Muscle of leg (tissue), 16 donors: ENCODE measurements at places on chromosomes 3 and 15. TPM values are rescaled to one million over a fixed set of nuclear protein-coding genes. Genes with fewer than 3 reads are reported as not detected.

DNA sequence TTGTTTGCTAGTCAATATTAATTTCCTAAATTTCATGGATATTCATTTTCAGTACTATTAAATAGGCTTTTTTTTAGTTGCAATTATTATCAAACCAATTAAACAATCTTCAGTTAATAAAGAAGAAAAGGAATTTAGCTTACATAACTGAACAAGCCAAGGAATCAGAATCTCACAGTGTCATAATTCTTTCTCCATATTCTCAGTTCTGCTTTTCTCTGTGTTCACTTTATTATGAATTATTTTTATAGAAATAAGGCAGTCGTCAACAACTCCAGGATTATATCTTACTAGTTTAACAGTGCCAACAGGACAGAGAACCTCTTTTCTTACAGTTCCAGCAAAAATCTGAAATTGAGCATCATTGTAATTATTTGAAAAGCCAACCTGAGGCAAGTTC lies 221.7 kb downstream of the CGGBP1 start:
- no peak for DNase-seq

- peak; percentile 85 for DNase-seq
These were observed at the start of gene FSD2 for GRCh38 chr15:82805994-82806406. Gene FSD2 (minus strand): TSS chr15:82806069. CDS start chr15:82787390, 18,679 bp downstream.

DNA sequence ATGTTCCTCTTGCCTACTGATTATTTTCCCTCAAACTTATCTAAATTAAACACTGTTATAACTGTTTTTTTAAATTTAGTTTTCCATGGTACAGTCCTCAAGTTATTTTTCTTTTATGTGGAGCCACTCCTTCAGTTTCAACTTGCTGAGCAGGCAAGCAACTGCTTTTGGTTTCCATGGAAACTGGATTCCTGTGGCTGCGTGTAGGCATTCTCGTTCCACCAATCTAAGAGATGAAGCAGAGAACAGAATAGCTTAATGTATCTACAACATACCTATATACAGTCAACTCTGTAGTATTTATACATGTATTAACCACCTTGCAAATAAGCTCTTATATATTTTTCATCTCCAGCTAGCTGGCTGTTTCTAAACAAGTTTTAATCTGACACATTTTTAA lies 25.8 kb upstream of the ANXA2 start:
- peak; percentile 93 for DNase-seq

DNA sequence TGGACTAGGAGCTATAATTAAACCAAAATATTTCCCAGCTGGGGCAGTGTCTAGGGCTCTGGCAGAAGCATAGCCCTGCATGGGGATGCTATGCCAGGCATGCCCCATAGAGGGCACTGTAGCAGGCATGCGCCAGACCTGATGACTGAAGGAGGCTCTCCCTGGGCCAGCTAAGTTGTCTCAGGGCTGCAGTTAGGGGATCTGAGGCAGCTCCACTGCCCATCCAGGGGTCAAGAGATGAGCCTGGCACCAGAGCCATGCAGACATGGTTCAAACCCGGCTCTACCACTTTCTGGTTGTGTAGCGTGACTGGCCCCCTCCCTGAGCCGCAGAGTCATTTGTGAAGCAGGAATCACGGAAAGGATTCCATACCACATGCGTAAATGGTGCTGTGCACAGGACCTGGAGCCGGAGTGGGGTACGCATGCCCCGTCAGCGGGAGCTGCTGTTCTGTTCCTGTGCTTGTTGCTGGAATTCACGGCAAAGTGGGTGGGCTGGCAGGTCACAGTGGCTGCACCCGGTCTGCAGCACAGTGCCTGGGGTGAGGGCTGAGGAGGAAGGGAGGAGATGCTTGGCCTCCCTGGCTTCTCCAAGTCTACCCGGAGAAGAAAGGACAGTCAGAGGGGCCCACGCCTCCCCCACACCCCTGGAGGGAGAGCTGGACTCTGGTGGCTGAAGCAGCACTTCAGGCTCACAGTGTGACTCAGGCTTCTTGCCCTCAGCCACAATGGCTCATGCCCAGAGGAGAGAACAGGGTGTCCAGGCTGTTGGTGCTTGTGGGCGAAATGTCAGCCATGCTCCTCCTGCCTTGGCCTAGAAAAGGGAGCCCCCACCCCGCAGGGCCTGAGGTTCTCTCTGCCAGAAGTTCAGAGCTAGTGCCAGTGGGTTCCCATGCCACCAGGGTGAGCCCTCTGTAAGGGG lies 43.1 kb downstream of the DNASE1L3 start:
- no peak for DNase-seq

ZNF710 gene
- 6.1 TPM for total RNA-seq

DNA sequence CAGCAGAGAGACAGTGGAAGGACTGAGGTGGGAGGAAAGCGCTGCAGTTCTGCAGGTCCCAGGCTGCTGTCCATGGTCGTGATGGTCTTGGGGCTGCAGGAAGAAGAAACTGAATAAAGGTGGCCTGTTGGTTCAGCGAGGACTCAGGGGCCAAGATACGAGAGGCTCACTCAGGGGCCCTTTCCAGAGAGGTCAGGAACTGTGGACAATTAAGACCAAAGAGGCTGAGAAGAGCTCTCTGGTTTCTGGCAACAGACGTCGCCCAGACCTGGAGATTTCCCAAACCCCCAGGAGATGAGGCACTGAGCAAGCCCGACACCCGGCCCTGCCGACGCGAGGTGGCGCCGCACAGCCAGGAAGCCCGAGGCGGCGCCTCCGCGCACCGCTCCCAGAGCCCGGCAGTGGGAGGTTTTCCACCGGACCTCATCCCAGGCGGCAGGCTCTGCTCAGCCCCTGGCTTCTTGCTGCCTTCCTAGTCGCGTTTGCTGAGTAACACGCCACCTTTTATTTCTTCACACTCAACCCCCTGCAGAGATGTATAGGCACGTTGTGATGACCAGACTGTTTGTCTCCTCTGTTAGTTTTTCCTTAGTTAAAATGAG lies 56.4 kb upstream of the ARRDC4 start:
- DNase-seq, result peak; percentile 79

HIGD2B gene
- not detected for total RNA-seq

KCNH8 gene
- total RNA-seq, result 0.09 TPM

- DNase-seq, result peak; percentile 78
These were observed 12.1 kb downstream of the PLXND1 start for GRCh38 chr3:129594409-129594808.

DNA sequence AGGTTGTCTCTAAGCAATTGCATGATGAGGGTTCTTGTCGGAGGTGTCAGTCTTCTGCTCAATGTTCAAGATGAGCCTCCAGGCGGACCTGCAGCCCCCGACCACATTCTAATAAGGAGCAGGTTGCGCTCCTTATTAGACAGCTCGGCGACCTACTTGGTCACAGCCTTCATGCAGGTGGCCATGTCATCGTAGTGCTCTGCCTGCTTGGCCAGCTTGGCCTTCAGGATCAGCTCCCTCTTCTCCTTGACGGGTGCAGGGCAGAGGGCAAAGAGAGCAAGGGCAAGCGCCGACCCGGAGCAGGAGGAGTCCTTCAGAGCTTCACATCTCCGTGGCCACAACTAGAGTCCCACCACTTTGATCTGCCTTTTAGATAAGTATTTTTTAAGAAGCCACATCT lies 113.5 kb downstream of the RASA2 start:
- no peak for DNase-seq

- DNase-seq, result no peak
These were observed 142.0 kb upstream of the TOPAZ1 start for GRCh38 chr3:44099566-44100297.

GRCh38 chr3:122660297-122660974 lies 20.2 kb upstream of the PARP14 start:
- DNase-seq, result no peak

- no peak for DNase-seq
These were observed 2.7 kb upstream of the DMXL2 start for GRCh38 chr15:51625236-51625635.

- DNase-seq, result peak; percentile 86
These were observed 18.5 kb downstream of the FSTL1 start for GRCh38 chr3:120432150-120432860.

DNA sequence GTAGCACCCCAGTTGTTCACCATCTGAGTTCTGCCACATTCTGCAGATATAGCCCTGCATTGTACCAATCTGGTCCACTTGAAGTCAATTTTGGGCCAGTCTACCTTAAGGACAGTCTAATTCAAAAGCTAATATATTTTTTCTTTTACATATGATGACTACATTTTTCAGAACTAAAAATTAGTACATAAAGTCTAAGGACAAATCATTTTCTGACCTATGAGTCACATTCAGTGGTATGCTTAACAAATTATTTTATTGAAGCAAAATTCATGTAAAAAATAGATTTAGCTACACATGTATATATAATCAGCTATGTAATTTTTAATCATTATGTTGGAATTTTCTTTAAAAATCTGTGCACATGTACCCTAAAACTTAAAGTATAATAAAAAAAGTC lies 52.1 kb upstream of the IL12A start:
- no peak for DNase-seq

DNA sequence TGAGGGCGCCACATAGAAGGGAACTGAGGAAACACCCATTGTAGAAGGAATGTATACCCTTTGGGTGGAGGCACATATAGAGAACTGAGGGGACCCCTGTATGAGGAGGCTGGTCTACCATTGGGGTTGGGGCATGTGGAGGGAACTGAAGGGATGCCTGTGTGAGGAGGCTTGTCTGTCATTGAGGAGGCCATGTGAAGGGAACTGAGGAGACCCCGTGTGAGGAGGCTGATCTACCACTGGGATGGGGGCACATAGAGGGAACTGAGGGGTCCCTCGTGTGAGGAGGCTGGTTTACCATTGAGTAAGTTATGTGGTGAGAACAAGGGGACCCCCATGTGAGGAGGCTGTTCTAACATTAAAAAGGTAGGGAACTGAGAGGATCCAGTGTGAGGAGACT lies 156.1 kb downstream of the FBLN2 start:
- no peak for DNase-seq

RETNLB gene
- total RNA-seq, result not detected

GRCh38 chr15:100710222-100710621 lies 107.8 kb downstream of the ASB7 start:
- no peak for DNase-seq

GRCh38 chr15:76163457-76164295 lies 103.9 kb downstream of the TMEM266 start:
- peak; percentile 87 for DNase-seq

SLC28A2 gene
- total RNA-seq, result not detected

TMIE gene
- 0.62 TPM for total RNA-seq

- no peak for DNase-seq
These were observed 91.9 kb upstream of the PRR23C start for GRCh38 chr3:139136469-139137202.

SCAMP5 gene
- 2.0 TPM for total RNA-seq

DNA sequence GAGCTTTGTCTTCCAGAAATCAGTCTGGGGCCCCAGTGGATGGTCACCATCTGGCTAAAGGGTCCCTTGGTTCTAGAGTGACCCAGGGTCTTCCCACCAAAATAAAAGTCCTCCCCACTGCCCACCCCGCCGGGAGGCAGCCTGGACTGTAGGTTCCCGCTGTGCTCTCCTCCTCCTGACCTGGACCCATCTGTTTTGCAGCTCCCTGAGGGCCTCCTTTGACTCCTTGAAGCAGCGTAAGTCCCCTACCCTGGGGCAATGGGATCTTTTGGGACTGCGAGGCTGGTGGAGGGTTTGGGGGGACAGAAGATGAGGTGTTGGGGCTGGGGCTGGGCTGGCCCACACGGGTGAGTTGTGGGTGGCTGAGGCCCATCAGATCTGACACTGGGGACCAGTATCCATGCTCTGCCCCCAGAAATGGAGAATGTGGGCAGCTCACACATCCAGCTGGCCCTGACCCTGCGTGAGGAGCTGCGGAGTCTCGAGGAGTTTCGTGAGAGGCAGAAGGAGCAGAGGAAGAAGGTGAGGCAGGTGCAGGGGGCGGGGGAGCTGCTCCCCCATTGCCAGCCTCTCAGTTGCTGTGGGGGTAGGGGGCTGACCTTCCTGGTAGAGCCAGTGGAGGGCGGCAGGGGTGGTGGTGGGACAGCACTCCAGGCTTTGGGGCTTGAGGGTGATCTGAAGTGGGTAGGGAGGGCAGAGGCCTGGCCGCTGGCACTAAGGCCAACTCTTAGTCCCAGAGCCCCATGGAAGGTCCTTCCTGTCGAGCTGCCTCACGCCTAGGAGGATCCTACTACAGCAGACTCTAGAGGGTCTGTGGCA lies 30.4 kb downstream of the PSTPIP1 start:
- no peak for DNase-seq

DNA sequence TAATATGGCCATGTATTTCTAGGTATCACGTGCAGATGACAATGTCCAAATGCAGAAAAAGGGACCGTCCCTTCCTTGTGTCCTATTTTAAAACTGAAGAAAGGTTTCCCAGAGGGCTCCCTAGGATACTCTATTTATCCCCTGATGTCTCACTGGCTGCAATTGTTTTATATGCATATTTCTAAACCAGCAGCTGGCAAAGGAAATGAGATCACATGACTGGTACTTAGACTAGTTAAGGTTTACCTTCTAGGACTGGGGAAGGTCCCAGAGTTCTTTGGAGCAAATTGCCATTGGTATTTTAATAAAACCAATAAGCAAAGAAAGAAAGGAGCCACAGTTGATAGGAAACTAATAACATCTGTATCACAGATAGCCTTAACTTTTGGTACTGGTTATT lies 29.5 kb downstream of the GTF2E1 start:
- no peak for DNase-seq

- DNase-seq, result no peak
These were observed 238.4 kb upstream of the TBC1D5 start for GRCh38 chr3:17980863-17981262.

IL17RC gene
- total RNA-seq, result 17.3 TPM

GRCh38 chr3:37713818-37714204 lies 147.9 kb upstream of the CTDSPL start:
- DNase-seq, result no peak

DNA sequence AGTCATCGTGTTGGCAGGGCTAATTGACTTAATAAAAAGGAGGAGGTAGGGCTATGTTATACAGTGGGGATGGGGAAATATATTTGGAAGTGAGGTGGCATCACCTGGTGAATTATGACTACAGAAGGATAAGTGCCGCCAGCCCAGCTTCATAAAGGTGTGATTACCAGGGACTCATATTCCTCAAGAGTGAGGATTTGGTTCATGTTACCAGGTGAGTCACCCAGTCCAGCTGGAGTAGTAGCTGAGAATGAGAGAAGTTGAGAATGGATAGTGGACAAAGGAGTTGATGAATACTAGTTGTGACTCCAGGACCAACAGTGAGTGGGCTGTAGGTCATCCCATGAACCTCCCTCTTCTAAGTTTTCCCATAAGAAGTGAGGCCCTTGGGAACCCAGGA lies 143.0 kb upstream of the GALNT15 start:
- DNase-seq, result no peak

DNA sequence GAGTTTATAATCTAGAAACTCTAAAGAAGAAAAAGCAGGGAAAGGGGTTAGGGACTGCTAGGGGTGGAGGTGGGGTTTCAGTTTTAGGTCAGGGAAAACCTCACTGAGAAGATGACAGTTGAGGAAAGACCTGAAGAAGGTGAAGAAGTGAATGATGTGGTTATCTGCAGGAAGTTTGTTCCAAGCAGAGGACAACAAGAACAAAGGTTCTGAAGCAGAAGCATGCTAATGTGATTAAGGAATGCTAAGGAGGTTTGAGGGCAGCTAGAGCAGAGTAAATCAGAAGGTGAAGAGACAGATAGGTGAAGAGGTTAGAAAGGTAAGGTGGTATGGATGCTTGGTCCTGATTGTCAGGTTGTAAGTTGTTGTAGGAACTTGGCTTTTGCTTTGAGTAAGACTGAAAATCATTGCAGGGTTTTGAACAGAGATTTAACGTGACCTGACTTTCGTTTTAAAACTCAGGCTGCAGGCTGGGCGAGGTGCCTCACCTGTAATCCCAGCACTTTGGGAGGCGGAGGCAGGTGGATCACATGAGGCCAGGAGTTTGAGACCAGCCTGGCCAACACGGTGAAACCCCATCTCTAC lies 8.6 kb downstream of the OXSR1 start:
- DNase-seq, result no peak
